ENCODE measurements at places on chromosomes 2 and 18. TPM values are rescaled to one million over a fixed set of nuclear protein-coding genes. Genes with fewer than 3 reads are reported as not detected.

The DNER gene
- total RNA-seq = 0.28 TPM

The KCNE4 gene
- total RNA-seq = not detected

The TBR1 gene
- not detected for total RNA-seq

The LCT gene
- not detected for total RNA-seq

The C1D gene
- 22.3 TPM for total RNA-seq

The CABYR gene
- total RNA-seq = 32.4 TPM

The TEKT4 gene
- 0.15 TPM for total RNA-seq

The SLC4A3 gene
- total RNA-seq = 7.3 TPM

The DTNB gene
- total RNA-seq = 51.9 TPM

The MRPS5 gene
- 69.4 TPM for total RNA-seq

The CCDC141 gene
- total RNA-seq = not detected

The COLEC12 gene
- total RNA-seq = not detected

The SP100 gene
- 50.2 TPM for total RNA-seq

The LIMS1 gene
- total RNA-seq = 61.6 TPM

The COPS9 gene
- total RNA-seq = 202 TPM

The RIT2 gene
- not detected for total RNA-seq

The HOXD9 gene
- not detected for total RNA-seq

The NPPC gene
- total RNA-seq = not detected

The STARD7 gene
- total RNA-seq = 171 TPM

The ADD2 gene
- 3.8 TPM for total RNA-seq
